ENCODE measurements at places on chromosomes 11 and 22. TPM values are rescaled to one million over a fixed set of nuclear protein-coding genes. Genes with fewer than 3 reads are reported as not detected.

Gene MACROD1
- 28.2 TPM for total RNA-seq

Gene POU2AF3
- 0.26 TPM for total RNA-seq

Gene LRRN4CL
- total RNA-seq: 31.5 TPM

Gene ATP5MG
- total RNA-seq: 67.3 TPM

Gene KRTAP5-5
- total RNA-seq: not detected

Gene KRTAP5-11
- not detected for total RNA-seq

Gene CARD10
- 1.3 TPM for total RNA-seq

Gene SULT4A1
- under 0.01 TPM for total RNA-seq

Gene TBCEL
- total RNA-seq: 27.7 TPM

Gene PLAAT5
- total RNA-seq: 0.50 TPM

Gene IL17RA
- 5.3 TPM for total RNA-seq

Gene CASP5
- 0.26 TPM for total RNA-seq

Gene ASCL2
- not detected for total RNA-seq

Gene NFAM1
- total RNA-seq: not detected

Gene LAYN
- total RNA-seq: 117 TPM

Gene PRODH
- not detected for total RNA-seq

Gene DUSP8
- 0.51 TPM for total RNA-seq

Gene APOA4
- not detected for total RNA-seq

Gene CYP2D6
- 0.33 TPM for total RNA-seq

Gene PNPLA5
- total RNA-seq: under 0.01 TPM

Gene TREH
- total RNA-seq: not detected

Gene SLC16A8
- total RNA-seq: under 0.01 TPM

Gene RNF121
- 29.6 TPM for total RNA-seq

Gene TEX54
- total RNA-seq: not detected

Gene MEI1
- total RNA-seq: 0.33 TPM

Gene KCNA4
- total RNA-seq: 0.26 TPM

Gene HORMAD2
- total RNA-seq: not detected

Gene LRRC32
- 19.2 TPM for total RNA-seq

Gene HPX
- total RNA-seq: 0.83 TPM

Gene MUC5AC
- not detected for total RNA-seq

Gene GAL
- total RNA-seq: 5.4 TPM

Gene CARD18
- not detected for total RNA-seq

Gene DYNC2H1
- 50.8 TPM for total RNA-seq

Gene OR5B21
- total RNA-seq: not detected

Gene XNDC1N
- total RNA-seq: 5.9 TPM

Gene CENPM
- 11.6 TPM for total RNA-seq

Gene YPEL4
- total RNA-seq: 2.3 TPM

Gene AIFM3
- total RNA-seq: 1.3 TPM

Gene C11orf71
- total RNA-seq: 3.9 TPM

Gene TMEM135
- total RNA-seq: 22.1 TPM

Gene DMC1
- 4.0 TPM for total RNA-seq

Gene RAB39A
- not detected for total RNA-seq

Gene OR10D3
- total RNA-seq: not detected

Gene ROBO3
- 11.6 TPM for total RNA-seq

Gene WBP2NL
- 1.8 TPM for total RNA-seq

Gene DDTL
- total RNA-seq: 2.1 TPM

Gene KDM4D
- total RNA-seq: 0.50 TPM

Gene CBX6
- total RNA-seq: 45.7 TPM

Gene RAG1
- total RNA-seq: 0.99 TPM

All from fibroblast of lung (primary cell).